ENCODE measurements at places on chromosomes 16 and 17. TPM values are rescaled to one million over a fixed set of nuclear protein-coding genes. Genes with fewer than 3 reads are reported as not detected.

DNA sequence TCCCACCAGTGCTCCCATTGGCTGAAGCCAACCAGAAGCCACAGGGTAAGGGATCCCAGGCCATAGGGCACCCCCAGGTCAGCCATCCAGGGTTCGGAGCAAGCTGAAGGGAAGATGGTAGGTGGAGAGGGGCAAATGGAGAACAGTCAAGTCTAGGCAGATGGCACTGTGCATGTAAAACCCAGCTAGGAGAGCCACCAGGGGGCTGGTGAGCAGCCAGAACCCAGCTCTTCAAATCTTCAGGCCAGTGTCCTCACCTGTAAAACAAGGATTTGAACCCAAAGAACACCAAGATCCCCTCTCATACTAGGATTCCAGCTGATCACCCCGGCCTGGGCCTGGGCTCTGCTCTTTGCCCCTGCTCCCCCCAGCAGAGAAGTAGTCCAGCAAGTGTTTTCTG lies 43.5 kb downstream of the GINS3 start:
- H3K4me1 ChIP-seq: no peaks in the 10 kb centered on the region
- no peak overlapping the region for H3K27ac ChIP-seq
- no peaks in the 10 kb centered on the region for H3K27me3 ChIP-seq
- H3K36me3 ChIP-seq: no peaks in the 10 kb centered on the region
- DNase-seq: no peak

DNA sequence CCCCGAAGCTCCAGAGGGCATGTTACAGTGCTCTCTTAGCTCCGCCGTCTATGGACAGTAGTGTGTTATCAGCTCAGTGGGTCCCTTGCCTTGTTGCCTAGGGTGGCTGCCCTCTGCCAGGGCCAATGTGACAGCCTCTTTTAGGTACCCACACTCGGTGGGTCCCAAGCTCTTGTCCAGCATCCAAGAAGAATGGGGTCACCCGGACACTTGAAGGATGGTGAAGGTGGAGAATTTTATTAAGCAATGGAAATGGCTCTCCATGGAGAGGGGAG lies 57.0 kb downstream of the RNF213 start:
- no peak overlapping the region for H3K4me3 ChIP-seq
- no peaks in the 10 kb centered on the region for H3K4me1 ChIP-seq
- H3K27ac ChIP-seq: no peak overlapping the region
- no peak for DNase-seq
- H3K36me3 ChIP-seq: peaks cover 76% of the 10 kb centered on the region

GRCh38 chr16:15772579-15773293 lies 84.1 kb downstream of the MYH11 start:
- H3K4me3 ChIP-seq: no peak overlapping the region
- H3K27me3 ChIP-seq: no peaks in the 10 kb centered on the region
- no peaks in the 10 kb centered on the region for H3K4me1 ChIP-seq

DNA sequence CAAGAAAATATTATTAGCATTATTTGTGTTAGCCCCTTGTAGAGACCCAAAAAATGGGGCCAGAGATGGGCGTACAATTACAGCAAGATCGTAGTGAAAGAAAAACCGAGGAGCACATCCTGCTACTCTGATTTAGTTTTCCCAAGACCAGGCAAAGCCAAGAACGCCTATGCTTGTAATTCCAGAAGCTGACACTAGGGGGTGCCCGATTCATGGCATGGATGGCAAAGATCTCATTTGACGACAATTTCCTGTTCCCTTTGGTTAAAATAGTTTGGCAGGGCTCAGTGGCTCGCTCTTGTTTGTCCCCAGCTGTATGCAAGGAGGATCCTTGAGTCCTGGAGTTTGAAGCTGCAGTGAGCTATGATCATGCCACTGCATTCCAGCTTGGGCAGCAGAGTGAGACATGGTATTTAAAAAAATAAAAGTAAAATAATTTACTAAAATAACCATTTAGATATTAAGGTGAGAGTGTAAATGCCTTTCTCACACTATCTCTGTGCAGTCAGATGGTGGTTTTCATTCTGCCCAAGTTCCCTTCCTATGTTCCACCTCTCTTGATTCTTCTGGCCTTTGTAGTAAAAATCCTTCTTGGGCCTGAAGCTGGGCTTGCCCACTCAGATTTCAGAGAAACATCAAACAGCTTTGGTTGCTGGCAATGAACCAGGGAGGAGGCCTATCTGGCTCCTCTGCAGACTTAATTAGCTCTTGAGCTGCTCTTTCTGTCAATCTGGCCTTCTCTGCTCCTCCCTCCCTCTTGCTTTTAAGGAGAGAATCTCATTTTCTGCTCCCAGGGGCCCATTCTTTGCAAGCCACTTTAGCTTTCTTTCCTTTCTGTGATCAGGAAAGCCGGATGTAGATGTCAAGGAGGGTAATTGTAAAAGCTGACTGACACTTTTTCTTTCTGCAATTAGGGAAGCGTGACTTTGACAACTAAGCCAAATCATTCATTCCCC lies 31.2 kb downstream of the TMEM238L start:
- H3K27ac ChIP-seq: no peak overlapping the region
- H3K4me1 ChIP-seq: no peaks in the 10 kb centered on the region
- no peaks in the 10 kb centered on the region for H3K36me3 ChIP-seq
- no peak for DNase-seq
- no peaks in the 10 kb centered on the region for H3K27me3 ChIP-seq

DNA sequence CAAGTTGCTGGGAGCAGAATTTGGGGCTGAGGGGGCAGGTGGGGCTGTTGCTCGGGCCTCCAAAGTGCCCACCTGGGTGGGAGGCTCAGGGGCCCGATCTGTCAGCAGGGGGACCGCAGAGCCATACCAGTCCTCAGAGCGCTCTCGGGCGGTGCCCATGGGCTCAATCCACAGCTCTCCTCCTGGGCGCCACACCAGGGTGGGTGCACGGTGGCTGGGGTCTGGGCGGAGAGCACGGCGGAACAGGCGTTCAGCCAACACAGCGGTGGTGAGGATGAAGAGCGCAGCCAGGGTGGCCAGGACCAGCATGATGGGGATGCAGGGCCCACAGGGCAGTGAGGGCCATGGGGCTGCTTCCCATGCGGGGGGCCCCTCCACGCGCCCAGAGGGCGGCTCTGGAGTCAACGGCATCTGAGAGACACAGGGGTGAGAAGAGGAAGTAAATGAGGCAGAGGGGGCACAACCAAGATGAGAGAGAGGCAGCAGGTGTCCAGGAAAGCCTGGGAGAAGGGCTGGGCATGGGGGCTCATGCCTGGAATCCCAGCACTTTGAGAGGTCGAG lies 1.2 kb downstream of the C16orf54 start:
- H3K27ac ChIP-seq: peak overlapping the region; percentile 73
- H3K27me3 ChIP-seq: no peaks in the 10 kb centered on the region
- no peaks in the 10 kb centered on the region for H3K36me3 ChIP-seq
- peak overlapping the region; percentile 62 for H3K4me3 ChIP-seq

DNA sequence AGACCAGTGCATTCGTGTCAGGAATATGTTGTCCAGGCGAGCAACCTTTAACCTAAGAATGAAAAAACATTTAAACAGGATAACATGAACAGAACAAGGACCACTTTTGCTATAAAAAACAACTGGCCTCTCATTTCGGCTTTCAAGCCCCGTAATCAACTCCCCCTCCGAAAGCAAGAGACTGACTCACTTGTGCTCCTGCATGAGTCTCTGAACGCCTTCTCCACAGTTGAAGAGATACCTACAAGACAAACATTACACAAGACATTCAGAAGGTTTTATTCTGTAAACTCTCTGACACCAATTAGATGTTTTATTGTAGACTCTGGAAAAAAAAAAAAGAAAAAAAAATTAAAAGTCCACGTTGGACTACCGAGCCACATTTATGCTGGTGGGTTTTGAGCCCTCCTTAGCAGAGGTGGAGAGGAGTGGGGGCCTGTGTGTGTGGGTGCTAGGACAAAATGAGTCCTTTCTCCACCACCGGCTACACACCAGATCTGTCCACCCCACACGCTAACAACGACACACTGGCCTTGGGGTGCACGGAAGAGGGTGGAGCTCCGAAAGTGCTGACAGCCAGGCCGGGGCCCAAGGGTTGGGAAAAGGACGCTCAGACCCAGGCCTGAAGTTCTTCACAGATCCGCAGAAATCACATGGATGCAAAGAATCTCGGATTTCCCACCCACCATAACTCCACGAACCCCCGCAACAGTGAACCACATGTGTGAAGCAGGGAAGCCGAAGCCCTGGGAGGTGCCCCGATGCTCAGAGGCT lies 759 bp downstream of the ELAC2 start:
- peaks cover 43% of the 10 kb centered on the region for H3K36me3 ChIP-seq
- H3K4me1 ChIP-seq: peaks cover 11% of the 10 kb centered on the region
- H3K27ac ChIP-seq: peak overlapping the region; percentile 88
- no peaks in the 10 kb centered on the region for H3K27me3 ChIP-seq
- DNase-seq: no peak

DNA sequence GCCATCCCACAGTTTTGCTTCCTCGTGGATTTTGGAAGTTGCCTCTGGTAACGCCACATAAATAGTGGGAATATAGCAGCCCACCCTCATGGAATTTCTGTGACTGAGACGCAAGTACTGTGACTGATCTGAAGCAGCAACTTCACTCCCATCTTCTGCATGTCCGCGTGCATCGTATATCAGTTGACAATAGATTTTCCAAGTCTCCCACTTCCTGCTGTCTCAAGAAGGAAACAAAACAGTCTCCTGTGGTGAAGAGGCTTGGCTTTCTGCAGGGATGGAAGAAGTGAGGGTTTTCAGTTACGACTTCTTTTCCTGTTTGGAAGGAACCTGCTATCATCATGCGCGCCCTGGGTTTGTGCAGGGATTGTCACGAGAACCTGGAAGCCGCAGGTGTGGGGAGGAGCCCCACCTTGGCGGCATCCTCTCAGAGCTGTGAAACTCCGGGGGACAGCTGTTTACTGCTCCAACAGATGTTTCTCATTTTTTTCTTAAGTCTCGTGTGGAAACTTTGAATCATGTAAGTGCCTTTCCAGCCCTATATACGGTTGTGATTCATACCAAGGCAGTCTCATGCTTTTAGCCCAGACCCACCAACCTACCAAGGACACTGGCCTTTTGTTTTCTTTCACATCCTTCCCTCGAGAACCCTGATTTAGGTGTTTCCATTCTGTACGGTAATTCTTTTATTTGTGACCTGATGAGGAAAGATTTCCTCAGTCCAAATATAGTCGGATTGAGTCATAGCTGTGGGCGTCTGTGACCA lies 57.5 kb downstream of the WIPI1 start:
- no peak overlapping the region for H3K4me3 ChIP-seq
- H3K27ac ChIP-seq: no peak overlapping the region
- H3K27me3 ChIP-seq: no peaks in the 10 kb centered on the region
- peaks cover 18% of the 10 kb centered on the region for H3K4me1 ChIP-seq

- DNase-seq: no peak
- no peaks in the 10 kb centered on the region for H3K36me3 ChIP-seq
- H3K4me3 ChIP-seq: no peak overlapping the region
Observed at GRCh38 chr17:78919861-78920450, 5.2 kb downstream of the TIMP2 start.

DNA sequence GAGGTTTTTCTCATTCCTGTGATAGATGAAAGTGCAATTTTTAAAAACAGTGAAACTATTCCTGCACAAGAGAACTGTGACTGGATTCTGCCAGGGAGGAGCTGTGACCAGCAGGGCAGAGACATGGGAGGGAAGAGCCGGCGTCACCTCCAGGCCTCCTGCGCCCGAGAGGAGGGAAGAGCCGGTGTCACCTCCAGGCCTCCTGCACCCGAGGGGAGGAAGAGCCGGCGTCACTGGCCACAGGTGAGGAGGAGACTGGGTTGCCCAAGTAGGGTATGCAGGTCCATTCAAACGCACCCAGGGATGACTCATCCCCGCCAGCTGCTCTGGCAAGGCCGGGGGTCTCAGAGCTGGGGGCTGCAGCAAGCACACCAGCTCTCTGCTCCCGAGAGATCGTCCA lies 56.7 kb downstream of the METRNL start:
- peaks cover 7% of the 10 kb centered on the region for H3K27me3 ChIP-seq
- peak; percentile 24 for DNase-seq
- H3K4me3 ChIP-seq: no peak overlapping the region
- no peaks in the 10 kb centered on the region for H3K4me1 ChIP-seq
- no peaks in the 10 kb centered on the region for H3K36me3 ChIP-seq

- H3K4me1 ChIP-seq: peaks cover 30% of the 10 kb centered on the region
- H3K4me3 ChIP-seq: peak within 1 kb of the TSS; percentile 74
- DNase-seq: peak; percentile 79
- peaks cover 32% of the 10 kb centered on the region for H3K27me3 ChIP-seq
- no peaks in the 10 kb centered on the region for H3K36me3 ChIP-seq
Observed at GRCh38 chr17:74972107-74972972, at the start of gene HID1. HID1 (minus strand) TSS chr17:74972759; CDS start chr17:74972656, 103 bp downstream.

GRCh38 chr17:62998665-62999393 lies 32.8 kb downstream of the TANC2 start:
- H3K4me3 ChIP-seq: no peak overlapping the region
- H3K4me1 ChIP-seq: peaks cover 12% of the 10 kb centered on the region
- no peaks in the 10 kb centered on the region for H3K27me3 ChIP-seq
- H3K27ac ChIP-seq: no peak overlapping the region
- no peak for DNase-seq

GRCh38 chr17:11880714-11881113 lies 116.6 kb downstream of the ZNF18 start:
- no peak overlapping the region for H3K27ac ChIP-seq
- no peak for DNase-seq
- no peaks in the 10 kb centered on the region for H3K36me3 ChIP-seq

GRCh38 chr17:82882715-82883418 lies 43.0 kb upstream of the ZNF750 start:
- peak overlapping the region; percentile 13 for H3K4me3 ChIP-seq
- H3K27ac ChIP-seq: peak overlapping the region; percentile 70
- H3K36me3 ChIP-seq: peaks cover 5% of the 10 kb centered on the region
- DNase-seq: peak; percentile 85
- H3K27me3 ChIP-seq: no peaks in the 10 kb centered on the region

DNA sequence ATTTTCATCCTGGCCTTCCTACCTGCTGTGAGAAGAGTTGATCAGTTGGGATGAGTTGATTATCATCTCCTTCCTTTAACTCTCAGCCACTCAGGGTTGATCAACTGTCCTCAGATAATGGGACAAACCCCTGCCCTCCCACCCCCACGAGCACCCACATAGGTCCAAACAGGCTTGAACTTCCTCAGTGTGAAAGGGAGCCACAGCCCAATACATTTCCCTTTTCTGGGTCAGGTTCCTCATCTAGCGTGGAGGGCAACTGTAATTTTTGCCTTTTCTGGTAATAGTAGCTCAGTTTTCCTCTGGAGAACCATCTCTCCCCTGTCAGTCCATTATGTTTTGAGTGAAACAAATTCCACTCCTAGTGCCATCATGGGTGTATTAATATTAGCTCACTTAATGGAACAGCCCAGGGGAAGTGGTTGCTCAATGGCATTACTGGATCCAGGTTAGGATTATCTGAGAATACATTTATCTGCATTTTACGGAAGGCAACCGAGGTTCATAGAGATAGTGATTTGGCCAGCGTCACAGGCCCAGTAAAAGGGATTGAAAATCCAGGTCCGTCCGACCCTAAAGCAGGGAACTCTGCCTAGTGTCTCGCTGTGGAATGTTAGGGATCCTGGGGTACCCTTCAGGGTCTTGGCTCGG lies 476 bp upstream of the LPCAT2 start:
- peak overlapping the region; percentile 81 for H3K27ac ChIP-seq
- DNase-seq: no peak
- peak overlapping the region; percentile 61 for H3K4me3 ChIP-seq
- peaks cover 6% of the 10 kb centered on the region for H3K4me1 ChIP-seq

- H3K4me1 ChIP-seq: peaks cover 13% of the 10 kb centered on the region
- H3K27me3 ChIP-seq: no peaks in the 10 kb centered on the region
- no peak overlapping the region for H3K4me3 ChIP-seq
- no peak for DNase-seq
Observed at GRCh38 chr17:51036084-51036483, 84.6 kb downstream of the SPAG9 start.

The HASPIN gene
- 0.68 TPM for total RNA-seq

The ASPHD1 gene
- total RNA-seq: 1.6 TPM

The KPNA2 gene
- total RNA-seq: 23.4 TPM

The RBFOX1 gene
- not detected for total RNA-seq

The CACNG5 gene
- total RNA-seq: not detected

The ADAD2 gene
- not detected for total RNA-seq

The DNAH3 gene
- total RNA-seq: 10.9 TPM

The TERB1 gene
- not detected for total RNA-seq

The NEUROD2 gene
- not detected for total RNA-seq

The HIRIP3 gene
- total RNA-seq: 22.1 TPM

The CYBA gene
- total RNA-seq: 371 TPM

The ENO3 gene
- 8.2 TPM for total RNA-seq

Measured in lower lobe of right lung (tissue), 2 donors.